Stimulated activated CD8-positive, alpha-beta memory T cell treated with anti-CD3 and anti-CD28 coated beads, Interleukin-7, amount 100 ng/mL, for 48 hours (primary cell): ENCODE measurements at places on chromosomes 11 and 22.

- no peak for DNase-seq
These were observed 65.2 kb downstream of the ARFGAP3 start for GRCh38 chr22:42791721-42792452.

GRCh38 chr11:123054301-123055065 is 7.5 kb downstream of the HSPA8 start:
- DNase-seq, result no peak

- DNase-seq, result no peak
These were observed 36.5 kb downstream of the SDHD start for GRCh38 chr11:112123129-112123528.

- DNase-seq, result no peak
These were observed 33.5 kb downstream of the LIF start for GRCh38 chr22:30212996-30213441.

- no peak for DNase-seq
These were observed 583 bp downstream of the MRPL23 start for GRCh38 chr11:1947592-1948237.
